GM13976 (cell line): ENCODE measurements at places on chromosomes 3 and 15.

- DNase-seq = peak; percentile 34
Observed at GRCh38 chr3:184005941-184006507, 11.7 kb downstream of the ABCC5 start.

GRCh38 chr15:60408463-60408981 is 10.7 kb upstream of the ANXA2 start:
- DNase-seq = peak; percentile 38

GRCh38 chr3:32818229-32818969 is 602 bp downstream of the TRIM71 start:
- DNase-seq = peak; percentile 55

- no peak for DNase-seq
Observed at GRCh38 chr3:187186801-187187421, 10.4 kb upstream of the RTP1 start.

DNA sequence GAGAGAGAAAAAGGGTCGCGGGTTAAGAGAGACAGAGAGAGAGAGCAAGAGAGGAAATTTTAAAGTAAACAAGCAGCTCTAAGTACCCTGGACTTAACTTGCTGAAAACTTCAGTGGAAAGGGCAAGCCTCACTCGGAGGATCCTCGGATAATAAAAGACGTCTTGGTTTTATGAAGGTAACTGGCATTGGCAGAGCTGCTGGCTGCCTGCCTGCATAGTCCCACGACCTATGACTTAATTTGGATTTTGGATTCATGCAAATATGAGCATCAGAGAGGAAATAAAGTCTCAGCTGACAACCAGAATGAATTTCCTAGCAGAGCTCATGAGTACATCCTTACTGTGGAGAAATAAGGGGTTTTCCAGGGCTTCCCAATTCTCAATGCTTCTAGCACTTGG is 95.1 kb upstream of the PDZRN3 start:
- DNase-seq = no peak

GRCh38 chr15:56366211-56366610 is 985 bp downstream of the TEX9 start:
- no peak for DNase-seq

GRCh38 chr15:70480196-70480856 is 283.0 kb downstream of the UACA start:
- peak; percentile 66 for DNase-seq

DNA sequence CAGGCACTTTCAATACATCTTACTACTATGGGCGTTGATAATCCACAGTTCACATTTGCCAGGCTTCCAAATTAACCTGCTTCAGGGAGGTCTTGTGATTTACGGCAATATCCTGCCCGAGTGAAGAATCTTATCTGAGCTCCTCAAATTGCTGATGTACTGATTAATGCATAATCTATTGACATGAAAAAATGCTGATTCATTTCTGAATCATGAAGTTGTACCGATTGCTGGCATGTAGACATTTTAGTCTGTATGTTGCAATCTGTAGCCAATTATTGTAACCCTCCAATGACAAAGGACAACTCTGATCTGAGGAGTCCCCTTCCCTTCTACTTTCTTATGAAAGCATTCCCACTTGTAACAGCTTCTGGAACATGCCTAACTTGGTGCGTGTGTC is 97.2 kb downstream of the SEC22A start:
- no peak for DNase-seq

GRCh38 chr3:53591646-53592045 is 97.2 kb downstream of the CACNA1D start:
- DNase-seq = no peak

DNA sequence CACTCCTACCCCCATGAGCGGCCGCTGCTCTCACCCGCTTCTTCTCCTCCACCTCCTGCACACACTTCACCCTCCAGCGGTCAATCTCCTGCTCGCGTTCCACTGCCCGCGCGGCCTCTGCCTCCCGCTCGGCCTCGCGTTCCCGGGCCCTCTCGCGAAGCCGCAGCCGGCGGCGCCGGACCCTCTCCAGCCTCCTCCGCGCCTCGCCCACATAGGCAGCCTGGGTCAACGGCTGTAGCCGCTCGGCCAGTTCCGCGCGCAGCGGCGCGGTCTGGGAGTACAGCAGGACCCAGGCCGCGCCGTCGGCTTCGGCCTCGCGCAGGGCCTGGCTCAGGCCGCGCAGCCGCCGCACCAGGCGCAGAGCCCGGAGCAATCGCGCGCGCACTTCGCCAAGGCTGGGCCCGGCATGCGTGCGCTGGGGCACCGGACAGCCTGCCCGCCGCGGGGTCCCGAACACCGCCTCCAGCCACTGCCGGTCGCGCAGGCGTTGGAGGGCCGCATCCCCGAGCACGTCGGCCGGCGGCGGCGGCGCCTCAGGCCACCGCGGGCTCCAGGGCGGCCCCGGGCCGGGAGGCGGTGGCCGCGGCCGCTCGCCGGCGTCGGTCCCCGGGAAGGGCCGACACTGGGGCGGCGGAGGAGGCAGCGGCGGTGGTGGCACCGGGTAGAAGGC is 595 bp downstream of the PDCD7 start:
- DNase-seq = peak; percentile 75

DNA sequence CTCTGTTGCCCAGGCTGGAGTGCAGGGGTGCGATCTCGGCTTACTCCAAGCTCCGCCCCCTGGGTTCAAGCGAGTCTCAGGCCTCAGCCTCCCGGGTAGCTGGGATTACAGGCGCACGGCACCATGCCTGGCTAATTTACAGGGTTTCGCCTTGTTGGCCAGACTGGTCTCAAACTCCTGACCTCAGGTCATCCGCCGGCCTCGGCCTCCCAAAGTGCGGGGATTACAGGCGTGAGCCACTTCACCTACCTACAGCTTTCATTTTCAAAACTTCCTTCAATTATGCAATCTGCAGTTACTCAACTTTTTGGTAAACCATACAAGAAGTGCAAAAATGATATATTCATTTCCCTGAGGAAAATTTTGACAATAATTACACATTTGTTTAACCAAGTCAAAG is 14.0 kb downstream of the NANOGP8 start:
- no peak for DNase-seq

GRCh38 chr3:188367678-188368077 is 213.7 kb downstream of the LPP start:
- DNase-seq = no peak

DNA sequence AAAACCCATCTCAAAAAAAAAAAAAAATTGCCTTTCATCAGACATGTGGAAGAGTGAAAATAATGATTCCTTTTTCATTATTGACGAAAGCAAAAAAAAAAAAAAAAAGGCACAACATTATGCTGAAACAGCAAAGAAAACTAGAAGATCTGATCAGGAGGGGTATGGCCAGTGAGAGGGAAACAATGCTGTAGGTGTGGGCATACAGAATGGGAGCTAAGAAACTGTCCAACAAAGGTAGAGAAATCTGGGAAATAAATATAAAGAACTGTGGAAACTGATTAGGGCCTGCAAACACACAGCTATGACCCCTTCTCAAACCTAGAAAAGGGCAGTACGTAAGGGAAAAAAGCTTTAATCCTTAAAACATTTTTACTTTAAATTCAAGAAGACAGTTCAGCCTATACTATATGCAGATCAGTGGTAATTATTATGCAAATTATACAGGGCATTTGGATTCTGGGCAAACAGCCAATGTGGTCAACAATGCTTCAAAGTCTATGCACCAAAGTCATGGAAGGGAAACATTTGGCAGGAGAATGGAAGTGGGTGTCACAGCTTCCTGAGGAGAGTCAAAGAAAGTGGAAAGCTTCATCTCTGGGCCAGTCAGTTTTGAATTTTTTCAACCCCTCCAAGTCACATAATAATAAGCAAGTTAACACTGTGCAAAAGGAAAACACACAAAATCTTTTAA is 68.3 kb upstream of the SLC12A8 start:
- DNase-seq = no peak

- no peak for DNase-seq
Observed at GRCh38 chr3:174986685-174987084, 127.6 kb downstream of the NAALADL2 start.

GRCh38 chr3:191688756-191689433 is 227.9 kb downstream of the PYDC2 start:
- no peak for DNase-seq

- DNase-seq = no peak
Observed at GRCh38 chr3:40167958-40168357, 141.5 kb upstream of the EIF1B start.

DNA sequence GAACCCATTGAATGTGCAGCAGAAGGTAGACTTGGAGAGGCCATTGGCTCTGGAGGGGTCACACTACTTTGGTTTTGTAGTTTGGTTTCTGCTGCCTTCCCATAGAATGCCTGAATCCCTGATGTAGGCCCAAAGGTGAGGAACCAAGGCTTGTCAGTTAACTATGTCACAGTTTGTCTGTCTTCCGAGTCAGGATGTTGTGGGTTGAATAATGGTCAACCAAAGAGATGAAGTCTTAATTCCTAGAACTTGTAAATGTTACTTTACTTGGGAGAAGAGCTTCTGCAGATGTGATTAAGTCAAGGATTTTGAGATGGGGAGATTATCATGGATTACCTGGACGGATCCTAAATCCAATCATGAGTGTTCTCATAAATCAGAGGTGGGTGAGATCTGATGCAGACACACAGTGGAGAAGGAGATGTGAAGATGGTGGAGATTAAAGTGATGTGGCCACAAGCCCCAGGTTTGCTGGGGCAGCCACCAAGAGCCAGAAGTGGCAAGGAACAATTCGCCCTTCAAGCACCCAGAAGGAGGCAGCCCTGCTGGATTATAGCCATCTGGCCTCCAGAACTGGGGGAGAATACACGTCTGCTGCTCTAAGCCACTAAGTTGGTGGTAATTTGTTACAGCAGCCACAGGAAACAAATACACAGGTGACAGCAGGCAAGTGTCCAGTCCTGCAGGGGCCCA is 2.3 kb upstream of the CCR8 start:
- DNase-seq = no peak

GRCh38 chr15:80549191-80549590 is 145.0 kb downstream of the ARNT2 start:
- DNase-seq = no peak

DNA sequence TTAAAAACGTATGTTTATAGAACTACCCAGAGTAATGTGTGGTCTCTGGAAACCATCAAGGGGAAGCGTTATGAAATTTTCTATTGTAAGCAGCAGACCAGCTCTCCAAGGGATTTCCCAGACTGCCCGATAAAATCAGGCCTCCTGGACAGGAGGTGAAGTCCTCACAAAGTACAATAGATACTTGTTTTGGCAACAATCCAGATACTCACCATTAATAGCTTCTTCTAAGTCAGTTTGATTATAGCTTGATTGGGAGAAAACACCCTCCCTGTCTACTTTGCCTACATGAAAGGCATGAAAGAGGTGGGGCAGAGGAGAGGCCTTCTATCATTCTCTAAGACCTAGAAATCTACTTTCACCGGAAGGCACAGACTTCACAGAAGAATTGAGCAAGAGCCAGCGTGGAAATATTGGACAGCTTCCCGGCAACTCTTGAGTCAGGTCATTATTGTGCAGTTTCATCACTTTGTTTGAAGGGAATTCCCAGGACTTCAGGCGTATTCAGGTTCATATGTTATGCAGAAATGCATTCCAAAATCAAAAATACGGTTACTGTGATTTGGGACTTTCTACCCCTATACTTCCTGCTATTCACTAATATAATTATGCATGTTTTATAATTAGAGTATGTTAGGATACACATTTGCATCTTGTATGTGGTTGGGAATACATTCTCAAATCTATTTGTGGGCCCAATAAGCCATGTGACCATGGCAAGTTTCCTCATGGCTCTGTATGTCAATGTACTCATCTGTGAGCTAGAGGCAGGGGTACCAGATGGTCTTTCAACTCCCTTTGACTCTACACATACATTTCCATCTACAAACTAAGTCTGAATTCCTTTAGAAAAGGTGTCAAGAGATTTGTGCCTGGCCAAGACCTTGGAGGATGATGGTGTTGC is 103.5 kb downstream of the CD47 start:
- no peak for DNase-seq

GRCh38 chr15:39976291-39977274 is 42.7 kb downstream of the EIF2AK4 start:
- no peak for DNase-seq

DNA sequence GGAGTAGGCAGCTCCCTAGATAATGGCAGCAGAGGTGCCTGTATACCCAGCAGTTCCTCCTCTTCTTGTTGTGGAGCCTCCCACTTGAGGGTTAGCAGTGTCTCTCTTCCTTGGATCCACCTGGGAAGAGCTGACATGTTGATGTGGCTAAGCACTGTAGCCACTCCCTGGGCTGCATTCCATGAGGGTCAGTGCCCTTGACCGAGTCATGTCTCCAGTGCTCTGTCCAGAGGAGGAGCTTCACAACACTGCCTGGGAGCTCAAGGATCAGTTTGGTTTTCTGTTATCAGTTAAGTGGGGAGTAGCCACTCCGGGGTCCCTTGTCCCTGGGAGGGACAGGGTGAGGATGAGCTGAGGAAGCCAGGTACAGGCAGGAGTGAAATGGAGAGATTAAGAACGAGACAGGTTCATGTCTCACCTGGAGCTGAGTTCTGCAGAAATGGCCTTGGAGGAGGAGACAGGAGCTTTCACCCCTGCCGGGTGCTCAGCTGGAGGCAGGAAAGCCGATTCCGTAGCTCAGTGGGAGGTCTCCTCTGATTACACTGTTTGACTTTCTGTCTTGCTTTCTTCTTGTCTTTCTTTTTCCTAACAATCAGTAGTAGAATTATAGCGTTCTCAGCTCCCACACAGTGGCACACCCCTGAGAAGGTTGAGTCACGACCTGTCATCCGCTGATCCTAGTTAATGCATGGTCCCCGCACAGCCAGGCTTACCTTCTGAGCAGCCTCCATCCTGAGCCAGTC is 57.9 kb upstream of the SEC22A start:
- no peak for DNase-seq

- DNase-seq = peak; percentile 36
Observed at GRCh38 chr15:77002954-77003912, 8.3 kb downstream of the PSTPIP1 start.

- DNase-seq = no peak
Observed at GRCh38 chr3:195082811-195083210, 188.1 kb downstream of the XXYLT1 start.

DNA sequence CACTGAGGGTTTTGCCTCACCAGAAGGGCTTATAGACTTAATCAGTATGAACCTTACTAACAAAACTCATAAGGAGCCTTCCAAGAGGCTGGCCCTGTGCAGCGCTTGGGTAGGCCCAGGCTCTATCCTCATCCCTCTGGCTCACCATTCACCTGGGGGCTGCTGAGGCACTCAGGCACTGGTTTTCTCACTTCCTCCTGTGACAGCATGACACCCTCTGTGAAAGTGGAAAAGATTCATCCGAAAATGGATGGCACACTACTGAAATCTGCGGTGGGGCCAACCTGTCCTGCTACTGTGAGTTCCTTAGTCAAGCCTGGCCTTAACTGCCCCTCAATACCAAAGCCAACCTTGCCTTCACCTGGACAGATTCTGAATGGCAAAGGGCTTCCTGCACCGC is 41.3 kb downstream of the PSMD6 start:
- no peak for DNase-seq

GRCh38 chr15:95948411-95948810 is 382.1 kb upstream of the NR2F2 start:
- no peak for DNase-seq
